Effector memory CD4-positive, alpha-beta T cell (primary cell): ENCODE measurements at places on chromosomes 7 and 10.

DNA sequence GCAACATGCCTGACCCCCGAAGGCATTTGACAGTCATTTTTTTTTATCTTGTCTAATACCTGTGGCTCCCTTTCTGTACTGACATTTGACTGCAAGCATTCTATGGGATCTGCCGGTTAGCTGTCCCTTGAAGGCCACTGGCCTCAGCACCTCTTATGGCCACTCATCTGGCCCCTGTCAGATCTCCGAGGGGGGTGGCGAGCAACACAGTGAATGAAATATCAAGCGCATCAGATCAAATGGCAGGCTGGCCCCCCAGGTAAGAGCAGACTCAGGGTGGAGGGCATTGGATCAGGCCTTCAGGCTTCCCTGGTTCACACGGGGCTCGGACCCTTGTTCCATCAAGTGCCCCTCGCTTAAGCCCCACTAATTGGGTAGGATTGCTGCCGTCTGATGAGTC, 199.6 kb upstream of the MKI67 start:
- no peak for DNase-seq

DNA sequence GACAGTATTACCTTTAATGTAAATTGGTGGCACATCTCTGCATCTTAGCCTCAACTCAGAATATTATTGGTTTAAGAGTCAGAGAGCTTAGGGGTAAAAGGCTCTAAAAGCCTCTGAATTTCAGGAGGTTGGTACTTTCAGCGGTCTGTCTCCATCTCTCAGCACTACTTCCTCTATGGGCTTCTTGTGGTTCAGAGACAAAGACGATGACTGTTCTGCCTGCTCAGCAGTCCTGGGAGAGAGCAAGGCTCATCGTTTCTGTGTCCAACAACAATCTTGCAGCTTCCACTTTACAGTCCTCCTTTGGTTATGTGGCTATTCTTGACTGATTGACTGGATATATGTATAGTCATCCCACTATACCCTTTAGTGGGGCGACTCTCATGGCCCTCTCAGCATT, 394.7 kb downstream of the AUTS2 start:
- DNase-seq, result no peak

- no peak for DNase-seq
Observed at GRCh38 chr7:17318146-17318545, 19.7 kb downstream of the AHR start.

DNA sequence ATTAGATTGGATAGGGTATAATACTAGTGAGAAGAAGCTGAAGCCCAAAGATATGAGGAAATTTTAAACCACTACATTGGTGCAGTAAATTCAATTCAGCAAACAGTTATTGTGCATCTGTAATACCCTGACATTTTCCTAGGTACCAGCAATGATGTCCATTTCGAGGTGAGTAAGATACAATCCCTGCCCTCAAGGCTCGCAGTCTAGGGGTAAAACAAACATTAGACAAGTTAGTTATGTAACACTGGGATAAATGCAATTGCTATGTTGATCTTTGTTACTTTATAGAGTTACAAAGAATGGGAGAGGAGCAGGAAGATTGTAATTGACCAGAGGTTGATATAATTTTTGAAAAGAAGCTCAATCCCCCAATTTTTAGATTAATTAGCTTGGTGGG, 168.1 kb downstream of the PRKG1 start:
- no peak for DNase-seq

- DNase-seq, result no peak
Observed at GRCh38 chr7:119545118-119545517, 727.9 kb upstream of the KCND2 start.

DNA sequence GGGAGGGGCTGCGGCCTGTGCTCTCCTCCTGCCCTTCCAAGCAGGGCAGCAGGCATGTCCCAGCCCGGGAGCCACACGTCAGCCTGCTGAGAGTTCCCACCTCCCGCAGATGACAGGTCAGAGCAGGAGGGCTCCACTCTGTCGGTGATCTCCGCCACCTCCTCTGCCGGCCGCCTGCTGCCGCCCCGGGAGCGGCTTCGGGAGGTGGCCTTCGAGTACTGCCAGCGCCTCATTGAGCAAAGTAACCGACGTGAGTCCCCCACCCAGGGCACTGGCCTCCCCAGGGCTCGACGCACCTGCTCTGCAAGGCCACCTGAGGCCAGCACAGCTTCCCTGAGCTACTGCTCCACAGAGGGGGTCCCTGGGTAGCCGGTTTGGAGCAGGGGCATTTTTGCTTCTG, 9.4 kb downstream of the AP5Z1 start:
- no peak for DNase-seq

DNA sequence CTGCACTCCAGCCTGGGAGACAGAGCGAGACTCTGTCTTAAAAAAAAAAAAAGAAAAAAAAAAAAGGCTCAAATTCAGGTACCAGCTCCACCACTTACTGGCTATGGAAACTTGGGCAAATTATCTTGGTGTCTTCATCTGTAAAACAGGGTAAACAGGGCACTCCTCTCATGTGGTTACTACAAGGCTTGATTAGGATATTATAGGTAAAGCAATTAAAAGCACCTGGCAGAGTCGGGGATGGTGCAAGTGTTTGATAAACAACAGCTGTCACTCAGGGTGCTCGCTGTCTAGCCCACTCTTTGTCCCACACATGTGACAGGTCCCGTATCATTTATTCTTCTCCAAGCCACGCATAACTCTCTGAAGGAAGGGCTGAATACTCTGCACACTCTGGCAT, 96.9 kb downstream of the SORBS1 start:
- no peak for DNase-seq

DNA sequence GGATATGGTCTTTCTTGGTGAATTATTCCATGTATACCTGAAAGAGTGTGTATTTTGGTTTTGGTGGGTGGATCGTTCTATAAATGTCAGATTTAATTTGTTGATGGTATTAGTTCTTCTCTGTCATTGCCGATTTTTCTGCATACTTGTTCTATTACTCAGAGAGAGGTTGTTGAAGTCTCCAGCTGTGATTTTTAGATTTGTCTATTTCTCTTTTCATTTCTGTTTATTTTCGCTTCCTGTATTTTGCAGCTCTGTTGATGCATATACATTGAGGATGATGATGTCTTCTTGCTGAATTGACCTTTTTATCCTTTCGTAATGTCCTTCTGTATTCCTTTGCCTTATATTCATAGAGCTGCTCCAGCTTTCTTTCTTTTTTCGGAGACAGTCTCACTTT, 12.1 kb upstream of the BHLHA15 start:
- DNase-seq, result no peak

DNA sequence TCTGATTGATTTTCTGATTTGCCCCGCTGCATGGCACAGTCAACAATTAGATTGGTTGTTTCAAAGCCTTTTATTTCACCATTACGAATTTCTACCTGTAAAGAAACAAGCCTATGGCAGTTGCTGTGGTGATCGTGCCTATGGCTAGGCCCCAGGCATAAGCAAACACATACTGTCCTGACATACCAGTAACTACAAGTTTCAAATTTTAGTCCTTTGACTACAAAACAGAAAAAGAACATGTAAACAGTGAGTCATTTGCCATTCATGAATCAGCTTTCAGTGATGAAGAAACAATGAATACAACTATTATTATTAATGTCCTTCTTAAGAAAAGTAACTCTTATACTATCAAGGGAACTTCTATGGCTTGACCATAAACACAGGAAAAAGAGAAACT, 168.0 kb upstream of the LRRN3 start:
- DNase-seq, result no peak

- DNase-seq, result no peak
Observed at GRCh38 chr10:3530783-3531645, 254.0 kb downstream of the KLF6 start.

DNA sequence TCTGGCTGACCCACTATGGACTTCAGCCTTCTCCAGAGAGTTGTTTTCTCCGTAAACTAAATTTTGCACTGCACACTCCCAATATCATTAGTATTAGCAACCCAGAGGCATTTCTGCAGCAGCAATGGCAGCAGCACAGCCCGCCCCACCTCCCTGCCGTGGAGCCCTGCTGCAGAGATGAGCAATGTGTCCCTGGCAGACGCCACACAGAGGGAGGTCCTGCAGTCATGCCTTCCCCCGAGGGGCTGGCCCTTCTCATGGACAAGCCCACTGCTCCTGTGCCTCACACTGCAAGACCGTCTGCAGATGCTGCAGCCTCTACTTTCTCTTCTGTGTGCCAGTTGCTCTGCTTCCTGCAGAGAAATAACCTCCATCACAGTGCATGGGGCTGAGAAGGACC, 393.4 kb upstream of the MKI67 start:
- DNase-seq, result no peak

DNA sequence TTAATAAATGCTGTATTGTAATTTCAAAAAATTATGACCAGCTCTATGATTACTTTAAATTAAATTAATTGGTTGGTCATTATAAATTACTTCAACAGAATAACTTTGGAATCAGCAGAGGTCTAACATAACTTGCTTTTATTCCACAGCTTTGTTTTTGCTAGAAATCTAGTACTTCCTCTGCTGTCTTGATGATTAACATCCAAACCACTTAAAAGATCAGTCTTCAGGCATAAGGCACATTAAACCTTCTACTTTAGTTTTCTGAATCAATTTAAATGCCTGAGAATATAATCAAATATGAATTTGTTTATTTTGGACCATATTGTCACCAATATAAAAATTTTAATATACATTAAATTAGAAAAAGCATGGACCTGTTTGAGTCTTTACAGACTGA, 465.3 kb downstream of the ARL4A start:
- DNase-seq, result no peak

- no peak for DNase-seq
Observed at GRCh38 chr10:17067376-17068264, 62.0 kb downstream of the CUBN start.

- DNase-seq, result no peak
Observed at GRCh38 chr7:25167262-25167843, 42.3 kb upstream of the CYCS start.

- DNase-seq, result no peak
Observed at GRCh38 chr7:1954366-1955004, 278.3 kb downstream of the MAD1L1 start.

DNA sequence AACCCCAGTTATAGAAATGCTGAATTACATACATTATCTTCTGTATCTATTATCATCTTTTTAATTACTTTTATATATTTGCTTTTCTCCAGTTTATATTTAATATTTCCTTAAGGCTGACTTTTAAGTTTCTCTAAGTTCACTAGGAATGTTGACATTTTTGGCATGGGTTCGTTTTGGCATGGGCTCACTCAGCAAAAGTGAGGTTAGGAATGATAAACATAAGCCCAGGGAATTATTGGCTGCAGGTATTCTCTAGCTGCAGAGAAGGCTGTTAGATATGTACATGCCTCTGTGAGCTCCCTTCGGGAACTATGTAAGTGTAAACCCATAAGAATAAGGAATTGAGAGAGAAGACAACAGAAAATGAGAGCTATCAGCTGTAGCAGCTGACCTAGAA, 63.6 kb upstream of the RAB18 start:
- no peak for DNase-seq

GRCh38 chr7:12550956-12551355, 19.6 kb upstream of the SCIN start:
- no peak for DNase-seq

GRCh38 chr7:70693321-70693685, 438.6 kb upstream of the GALNT17 start:
- DNase-seq, result no peak

DNA sequence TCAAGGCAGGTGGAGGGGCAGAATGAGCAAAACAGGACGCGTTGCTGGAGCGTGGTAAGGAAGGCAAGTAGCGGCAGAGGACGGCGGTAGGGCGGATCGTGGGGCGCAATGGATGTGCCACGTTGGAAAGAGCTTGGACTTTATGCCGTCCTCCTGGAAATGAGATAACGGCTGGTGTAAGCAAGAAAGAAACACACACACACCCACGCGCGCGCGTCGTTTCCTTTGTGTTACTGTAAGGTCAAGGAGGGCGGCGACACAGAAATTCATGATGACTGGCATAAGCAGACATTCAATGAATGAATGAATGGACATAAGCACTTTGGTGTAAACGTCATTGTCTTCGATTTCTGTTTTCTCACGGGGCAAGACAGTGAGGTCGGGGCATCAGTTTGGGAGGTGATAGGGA, 683 bp upstream of the ENTPD7 start:
- DNase-seq, result no peak

DNA sequence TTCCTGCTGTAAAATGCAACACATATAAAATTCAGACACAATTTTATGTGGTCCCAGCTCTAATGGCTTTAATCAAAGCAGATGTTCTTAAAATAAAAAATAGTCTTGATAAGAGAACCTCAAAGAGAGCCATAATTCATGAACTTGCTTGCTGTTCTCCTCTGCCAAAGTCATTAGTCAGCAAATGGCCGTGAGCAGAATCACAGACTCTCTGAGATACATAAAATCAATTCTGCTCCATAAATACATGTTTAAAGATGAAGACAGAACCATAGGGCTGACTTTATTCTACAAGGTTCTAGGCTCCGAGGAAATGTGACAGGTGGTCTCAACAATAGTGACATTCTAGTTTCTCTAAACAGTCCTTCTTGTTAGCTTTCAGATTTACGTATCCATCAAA, 29.8 kb downstream of the HSPA12A start:
- DNase-seq, result no peak

DNA sequence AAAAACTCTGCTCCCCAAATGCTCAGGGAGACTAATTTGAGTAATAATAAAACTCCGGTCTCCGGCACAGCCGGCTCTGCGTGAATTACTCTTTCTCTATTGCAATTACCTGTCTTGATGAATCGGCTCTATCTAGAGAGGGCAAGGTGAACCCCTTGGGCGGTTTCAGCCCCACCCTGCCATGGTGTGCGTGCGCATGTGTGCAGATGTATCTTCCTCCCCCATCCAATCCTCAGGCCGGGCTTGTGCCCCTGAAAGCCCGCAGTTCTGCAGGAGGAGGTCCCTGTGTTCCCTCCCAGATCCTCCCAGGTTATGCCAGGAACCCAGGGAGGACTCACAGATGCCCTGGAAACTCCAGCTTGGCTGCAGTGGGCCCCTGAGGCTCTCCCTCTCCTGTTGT, 48.3 kb upstream of the MYL10 start:
- no peak for DNase-seq

- DNase-seq, result no peak
Observed at GRCh38 chr10:48523212-48523819, 81.6 kb downstream of the ARHGAP22 start.

DNA sequence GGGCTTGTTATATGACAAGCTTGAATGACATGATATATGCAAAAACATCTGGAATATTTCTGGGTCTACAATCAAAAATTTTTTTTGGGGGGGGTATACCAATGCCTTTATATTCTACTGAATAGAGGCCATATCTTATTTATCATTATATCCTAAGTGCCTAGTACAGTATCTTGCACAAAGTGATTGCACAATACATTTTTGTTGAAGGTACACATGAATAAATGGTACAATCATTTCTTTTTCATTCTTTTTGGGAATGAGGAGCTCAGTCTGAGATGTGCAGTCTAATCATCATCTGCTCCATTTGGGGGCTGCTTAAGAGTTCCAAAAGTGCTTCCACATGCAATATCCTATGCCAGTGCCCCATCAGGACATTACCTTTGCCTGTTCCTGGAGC, 214.6 kb downstream of the KIF20B start:
- DNase-seq, result no peak
